ENCODE measurements at places on chromosomes 1 and 21.
A peak's percentile ranks its signal among the peaks of the same experiment; 100 is the strongest.

GRCh38 chr21:36396325-36396724 lies 11.1 kb downstream of the CHAF1B start:
- DNase-seq: no peak

GRCh38 chr1:213942061-213942460 lies 45.7 kb upstream of the PROX1 start:
- DNase-seq: no peak

GRCh38 chr1:156638189-156638985 lies 3.5 kb upstream of the BCAN start:
- DNase-seq: no peak

DNA sequence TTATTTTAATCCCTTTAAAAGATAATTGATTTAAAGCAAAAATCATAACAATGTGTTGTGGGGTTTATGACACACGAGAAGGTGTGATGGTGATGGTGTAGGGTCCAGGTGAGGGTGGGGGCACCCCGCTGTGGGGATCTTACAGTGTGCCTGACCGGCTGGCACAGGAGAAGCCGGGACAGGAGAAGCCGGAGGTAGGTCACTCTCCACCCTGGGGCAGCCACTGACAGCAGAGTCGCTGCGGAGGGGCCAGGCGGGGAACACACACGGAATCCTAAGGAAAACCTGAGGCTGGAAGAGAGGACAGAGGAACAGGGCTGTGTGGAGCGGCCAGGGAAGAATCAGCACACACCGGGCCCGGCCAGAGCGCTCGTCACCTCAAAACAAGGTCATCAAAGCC lies 4.3 kb upstream of the LRRC3 start:
- DNase-seq: no peak

DNA sequence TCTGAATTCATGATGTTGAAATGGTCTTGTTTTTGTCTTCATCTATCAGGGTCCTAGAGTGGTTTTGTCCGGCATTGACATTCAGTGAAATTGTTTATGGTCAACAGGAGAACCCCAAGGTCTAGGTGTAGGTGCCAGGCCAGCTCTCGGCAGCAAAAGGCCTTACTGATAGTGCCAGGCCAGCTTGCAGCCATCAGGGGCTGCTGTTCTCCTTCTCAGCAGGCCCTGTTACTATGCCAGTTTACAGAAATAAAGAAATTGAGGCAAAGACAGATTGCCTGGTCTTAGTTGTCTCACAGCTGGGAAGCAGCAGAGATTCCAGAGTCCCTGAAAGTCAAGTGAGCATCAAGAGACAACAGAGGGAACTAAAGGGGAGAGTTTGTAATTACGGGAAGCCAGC lies 12.0 kb downstream of the HMGB4 start:
- no peak for DNase-seq

DNA sequence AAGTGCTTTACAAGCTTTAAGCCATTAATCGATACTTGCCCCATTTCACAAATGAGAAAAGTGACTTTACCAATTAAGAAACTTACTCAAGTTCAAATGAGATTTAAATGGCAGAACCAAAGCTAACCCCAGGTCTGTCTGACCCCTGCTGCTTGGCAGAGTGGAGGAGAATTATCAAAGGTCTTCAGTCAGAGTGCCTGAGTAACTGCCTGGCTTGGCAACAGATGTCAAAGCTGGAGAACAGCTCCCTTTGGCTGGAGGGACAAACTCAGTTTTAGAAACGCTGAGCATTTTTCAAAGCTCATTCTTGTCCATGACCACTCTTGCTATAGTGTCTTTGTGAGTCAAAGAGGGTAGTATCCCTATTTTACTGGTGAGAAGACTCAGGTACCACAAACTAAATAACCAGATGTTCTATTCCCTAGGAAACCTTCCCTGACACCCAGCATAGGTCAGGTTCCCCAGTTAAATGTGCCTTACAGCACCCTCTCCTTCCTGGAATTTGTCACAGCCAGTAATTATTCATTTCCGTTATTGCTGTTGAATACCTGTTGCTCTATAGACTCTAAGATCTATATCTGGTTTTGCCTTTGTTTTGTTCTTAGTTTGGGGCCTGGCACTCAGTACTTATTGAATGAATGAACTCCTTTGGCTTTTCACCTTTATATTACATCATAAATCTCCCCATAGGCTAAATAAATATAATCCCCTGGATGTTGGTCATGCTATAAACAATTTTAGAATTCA lies 5.0 kb upstream of the BCAR3 start:
- no peak for DNase-seq

DNA sequence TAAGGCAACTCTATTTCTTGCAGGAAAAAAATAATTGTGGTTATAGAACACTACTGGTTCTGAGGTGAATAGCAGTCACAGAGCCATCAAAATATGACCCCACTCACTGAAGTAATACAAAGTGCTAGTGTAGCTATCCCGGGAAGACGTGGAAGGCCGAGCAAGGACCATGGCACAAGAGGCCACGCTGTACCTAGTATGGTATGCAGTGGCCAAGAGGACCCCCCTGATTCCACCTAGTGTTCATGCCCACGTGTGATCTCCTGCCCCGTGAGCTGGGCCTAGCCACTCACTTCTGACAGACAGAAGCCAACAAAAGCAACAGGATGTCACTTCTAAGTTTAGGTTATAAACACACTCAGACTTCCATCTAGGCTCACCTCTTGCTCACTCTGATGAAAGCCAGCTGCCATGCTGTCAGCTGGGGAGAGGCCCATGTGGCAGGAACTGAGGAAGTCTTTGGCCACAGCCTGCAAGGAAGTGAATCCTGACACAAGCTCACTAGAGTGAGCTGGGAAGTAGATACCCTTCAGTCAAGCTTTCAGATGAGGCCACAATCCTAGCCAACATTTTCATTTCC lies 21.7 kb upstream of the LSS start:
- no peak for DNase-seq

GRCh38 chr1:163436140-163436812 lies 114.5 kb downstream of the NUF2 start:
- DNase-seq: no peak

DNA sequence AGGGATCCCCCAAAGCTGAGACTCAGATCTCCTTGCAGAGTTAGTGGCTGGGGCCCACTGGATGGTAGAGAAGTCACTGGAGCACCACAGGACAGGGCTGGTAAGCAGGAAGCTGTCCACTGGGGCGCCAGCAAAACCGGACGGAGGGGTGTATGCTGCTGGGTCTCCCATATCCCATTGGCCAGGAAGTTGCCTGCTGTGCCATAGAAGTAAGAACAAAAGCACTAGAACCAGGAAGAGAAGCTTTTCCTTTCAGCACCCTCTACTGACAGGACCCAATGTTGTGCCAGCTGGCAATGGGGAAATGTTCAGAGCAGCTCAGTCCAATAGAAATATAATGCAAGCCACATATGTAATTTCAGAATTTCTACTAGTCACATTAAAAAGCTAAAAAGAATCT lies 146.6 kb downstream of the SPATA46 start:
- DNase-seq: no peak

DNA sequence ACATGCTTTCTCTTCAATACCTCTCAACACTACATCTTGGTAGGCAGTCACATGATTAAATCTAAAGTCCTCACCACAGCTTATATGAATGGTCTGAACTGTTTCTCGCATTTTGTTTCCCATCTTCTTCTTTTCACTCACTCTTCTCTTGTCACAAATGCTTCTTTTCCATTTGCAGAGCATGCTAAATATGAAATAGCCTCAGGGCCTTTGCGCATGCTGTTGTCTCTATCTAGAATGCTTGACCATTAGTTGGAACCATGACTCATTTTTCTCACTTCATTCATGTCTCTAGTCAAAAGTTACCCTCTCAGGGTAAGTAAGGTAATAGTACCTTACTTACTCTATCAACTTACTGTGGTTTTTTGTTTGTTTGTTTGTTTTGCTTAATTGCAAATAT lies 239.7 kb downstream of the PTPRC start:
- DNase-seq: no peak

GRCh38 chr1:92662048-92662447 lies 122.9 kb downstream of the EVI5 start:
- no peak for DNase-seq

DNA sequence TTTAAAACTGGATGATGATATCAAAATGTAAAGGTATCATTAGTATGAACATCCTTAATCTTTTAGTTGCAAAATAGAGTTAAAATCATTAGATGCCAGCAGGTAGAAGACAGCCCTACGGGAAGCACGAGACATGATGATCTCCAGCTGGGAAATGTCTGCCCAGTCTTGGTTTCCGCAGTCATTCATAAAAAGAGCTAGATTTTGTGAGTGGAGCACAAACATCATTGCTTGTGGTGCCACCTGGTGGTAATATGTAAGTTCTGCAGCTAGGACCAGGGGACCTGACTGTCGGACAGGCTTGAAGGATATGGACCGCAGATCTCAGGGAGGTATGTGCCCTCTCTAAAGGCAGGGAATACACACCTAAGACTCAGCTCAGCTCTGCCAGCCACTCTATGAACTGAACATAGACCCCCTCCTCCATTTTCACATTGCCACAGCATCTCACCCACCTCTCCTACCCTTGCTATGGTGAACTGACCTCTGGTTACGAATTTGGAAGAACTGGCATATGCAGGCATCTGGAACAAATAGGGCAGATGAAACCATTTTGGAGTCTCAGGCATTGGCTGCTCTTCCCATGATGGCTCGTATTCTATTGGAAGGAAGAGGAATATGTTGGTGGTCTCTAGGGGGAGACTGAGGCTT lies 9.2 kb downstream of the FCMR start:
- DNase-seq: peak; percentile 43

- DNase-seq: no peak
Measured at GRCh38 chr1:36737767-36738166, 255.1 kb upstream of the CSF3R start.

DNA sequence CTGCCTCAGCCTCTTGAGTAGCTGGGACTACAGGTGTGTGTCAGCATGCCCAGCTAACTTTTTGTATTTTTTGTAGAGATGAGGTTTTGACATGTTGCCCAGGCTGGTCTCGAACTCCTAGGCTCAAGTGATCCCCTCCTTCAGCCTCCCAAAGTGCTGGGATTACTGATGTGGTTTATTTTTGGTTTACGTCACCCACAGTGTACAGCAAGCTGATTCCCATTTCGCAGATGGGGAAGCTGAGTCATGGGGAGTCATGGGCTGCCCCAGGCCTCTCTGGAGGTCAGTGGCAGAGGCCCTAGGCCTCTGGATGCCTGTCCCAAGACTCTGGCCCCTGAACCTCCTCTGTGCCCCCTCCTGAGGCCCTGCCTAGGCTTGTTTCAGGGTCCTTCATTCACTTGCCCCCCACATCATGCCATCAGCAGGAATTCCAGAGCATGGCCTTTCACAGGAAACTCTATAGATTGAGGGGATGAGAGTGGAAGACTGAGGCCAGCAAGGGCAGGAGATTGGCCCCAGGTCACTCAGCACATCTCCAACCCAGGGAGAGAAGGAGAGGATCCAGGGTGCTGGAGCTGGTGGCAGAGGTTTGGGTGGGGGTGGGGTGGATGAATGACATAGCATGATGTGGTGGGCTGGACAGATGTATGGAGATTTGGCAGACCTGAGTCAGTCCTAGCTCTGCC lies 266.0 kb downstream of the PTPRU start:
- no peak for DNase-seq

GRCh38 chr1:20717452-20718342 lies at the start of gene KIF17:
TSS of gene KIF17 (minus strand) at chr1:20718007. CDS start at chr1:20717706, 301 bp downstream.
- DNase-seq: peak; percentile 54

DNA sequence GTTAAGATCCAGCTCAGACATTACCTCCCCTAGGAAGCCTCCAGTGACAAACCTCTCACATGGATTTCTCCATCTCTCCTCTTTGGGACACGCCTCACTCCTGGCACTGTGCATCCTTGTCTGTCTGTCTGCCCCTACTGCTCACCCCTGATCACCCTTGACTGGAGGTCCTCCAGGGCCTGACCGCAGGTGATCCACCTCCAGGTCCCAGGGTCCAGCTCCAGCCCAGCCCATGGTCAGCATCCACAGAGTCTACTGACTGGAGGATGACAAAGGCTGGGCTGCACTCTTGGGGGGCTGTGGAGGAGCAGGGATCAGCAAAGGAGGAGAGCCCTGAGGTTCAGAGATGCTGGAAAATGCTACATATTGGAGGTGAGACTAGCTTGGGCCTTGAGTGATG lies 65.8 kb downstream of the BEND5 start:
- DNase-seq: no peak

- DNase-seq: peak; percentile 26
Measured at GRCh38 chr1:167629681-167630567, at the start of gene RCSD1. TSS of gene RCSD1 (plus strand) at chr1:167630232. CDS start at chr1:167630424, 192 bp downstream.

- no peak for DNase-seq
Measured at GRCh38 chr1:62906428-62906886, 122.5 kb downstream of the ATG4C start.

- no peak for DNase-seq
Measured at GRCh38 chr1:232142403-232143314, 487.3 kb downstream of the SIPA1L2 start.

- no peak for DNase-seq
Measured at GRCh38 chr1:211282023-211282373, 22.8 kb downstream of the RCOR3 start.

All from T follicular helper cell (primary cell).